ENCODE measurements at places on chromosomes 6 and 20.

- no peak for DNase-seq
These were observed 16.2 kb downstream of the GABRR2 start for GRCh38 chr6:89298680-89299465.

DNA sequence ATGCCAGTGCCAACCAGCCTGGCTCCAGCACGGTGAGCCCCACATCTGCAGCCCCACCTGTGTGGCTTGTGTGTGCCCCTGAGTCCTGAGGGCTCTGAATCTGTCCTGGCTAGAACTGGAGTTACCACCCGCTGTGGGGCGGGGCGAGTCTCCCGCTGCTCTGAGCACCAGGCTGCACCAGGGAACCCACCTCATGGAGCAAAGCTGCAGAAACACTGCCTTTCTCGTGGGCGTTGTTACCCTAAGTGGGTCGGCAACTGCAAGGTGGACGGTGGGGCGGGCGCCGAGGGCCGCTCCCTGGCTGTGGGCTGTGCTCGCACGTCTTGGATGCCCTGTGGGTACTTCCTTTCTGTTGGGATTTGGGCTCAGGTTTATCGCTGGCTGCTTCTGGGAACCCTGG, 12.7 kb upstream of the ZBTB46 start:
- no peak for DNase-seq

DNA sequence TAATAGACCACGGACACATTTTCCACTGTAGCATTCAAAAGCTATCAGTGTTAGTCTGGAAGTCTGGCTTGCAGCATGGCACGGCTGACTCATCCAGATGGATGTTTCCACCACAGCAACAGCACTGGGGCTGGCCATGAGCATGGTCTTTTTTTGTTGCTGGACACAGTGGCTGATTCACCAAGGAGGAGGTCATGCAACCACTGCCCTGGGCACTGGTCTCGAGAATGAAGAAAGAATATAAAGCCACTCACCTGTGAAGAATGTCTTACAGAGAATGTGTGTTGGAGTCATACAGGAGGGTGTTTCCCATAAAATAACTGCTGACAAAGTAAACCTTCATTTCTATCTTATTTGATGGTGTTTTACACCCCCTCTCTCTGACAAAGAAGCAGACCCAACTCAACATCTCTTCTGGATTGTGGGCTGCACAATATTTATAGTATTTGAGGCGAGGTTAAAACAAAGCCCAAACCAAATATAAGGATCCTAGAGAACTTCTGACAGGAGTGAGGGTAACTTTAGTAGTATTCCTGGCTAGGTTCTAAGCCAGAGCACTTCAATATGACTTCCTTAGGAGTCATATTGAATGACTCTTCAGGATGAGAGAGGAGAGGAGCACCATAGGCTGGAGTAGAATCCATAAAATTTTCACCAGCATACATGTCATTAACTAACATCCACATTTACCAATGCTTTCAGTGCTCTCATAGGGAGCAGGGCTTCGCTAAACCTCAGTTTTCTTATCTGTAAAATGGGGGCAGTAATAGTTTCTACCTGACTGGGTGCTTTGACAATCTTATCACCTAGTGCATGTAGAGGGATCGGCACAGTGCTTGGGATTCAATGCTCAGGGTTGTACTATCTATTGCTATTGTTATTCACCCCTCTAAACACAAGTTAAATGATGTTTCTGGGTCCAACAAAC, 121.4 kb downstream of the KIF13A start:
- DNase-seq: no peak

- no peak for DNase-seq
These were observed 1.5 kb downstream of the TP53INP2 start for GRCh38 chr20:34705397-34706301.

- no peak for DNase-seq
These were observed 11.3 kb upstream of the RNF182 start for GRCh38 chr6:13913226-13914001.

DNA sequence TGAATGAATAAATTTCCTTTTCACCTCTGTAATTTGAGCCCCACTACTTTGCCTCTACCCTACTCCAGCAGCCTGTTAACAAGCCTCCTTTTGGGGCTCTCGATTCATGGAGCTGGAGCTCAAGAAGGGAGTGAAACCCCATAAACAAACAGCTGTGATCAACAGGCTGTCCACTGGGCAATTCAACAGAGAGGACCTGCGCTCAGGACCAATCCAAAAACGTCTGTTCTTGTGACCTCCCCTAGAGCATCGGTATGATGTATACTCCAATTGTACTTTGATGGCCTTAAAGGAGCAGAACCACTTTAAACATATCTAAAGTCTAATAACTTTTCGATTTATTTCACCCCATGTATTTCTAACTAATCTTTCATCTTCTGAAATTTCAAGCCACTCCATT, 37.4 kb downstream of the HIVEP2 start:
- no peak for DNase-seq

DNA sequence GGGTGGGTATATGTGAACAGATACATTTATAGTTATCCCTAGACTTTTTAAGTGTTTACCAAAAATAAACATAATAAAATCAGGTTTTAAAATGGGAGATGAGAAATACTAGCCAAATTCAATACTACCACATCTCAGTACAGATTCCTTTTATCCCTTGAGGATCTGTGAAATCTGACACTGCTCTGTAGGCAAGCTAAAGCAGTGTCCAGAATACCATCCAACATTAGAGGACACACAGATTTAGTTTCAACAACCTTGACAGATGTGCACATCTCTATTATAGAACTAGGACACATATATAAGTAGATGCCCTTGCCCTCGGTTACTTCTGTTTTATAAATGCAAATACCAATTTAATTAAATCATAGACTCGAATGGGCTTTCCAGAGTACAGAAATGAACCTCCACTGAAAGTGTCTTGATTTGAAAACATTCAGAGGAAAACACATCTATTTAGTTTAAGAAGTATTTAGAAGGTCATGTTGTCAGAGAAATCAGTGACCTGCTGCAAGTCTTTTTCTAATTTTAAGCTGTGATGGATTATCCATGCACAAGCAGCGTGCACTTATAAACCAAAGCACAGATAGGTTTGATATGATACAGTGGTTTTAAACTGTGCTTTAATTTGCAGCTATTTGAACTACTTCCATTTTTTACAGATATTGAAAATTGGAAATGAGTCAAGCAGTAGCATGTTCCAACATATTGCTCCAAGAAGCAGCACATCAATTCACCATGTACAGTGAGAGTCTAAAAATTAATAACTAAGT, 156.3 kb upstream of the EPHA7 start:
- no peak for DNase-seq

DNA sequence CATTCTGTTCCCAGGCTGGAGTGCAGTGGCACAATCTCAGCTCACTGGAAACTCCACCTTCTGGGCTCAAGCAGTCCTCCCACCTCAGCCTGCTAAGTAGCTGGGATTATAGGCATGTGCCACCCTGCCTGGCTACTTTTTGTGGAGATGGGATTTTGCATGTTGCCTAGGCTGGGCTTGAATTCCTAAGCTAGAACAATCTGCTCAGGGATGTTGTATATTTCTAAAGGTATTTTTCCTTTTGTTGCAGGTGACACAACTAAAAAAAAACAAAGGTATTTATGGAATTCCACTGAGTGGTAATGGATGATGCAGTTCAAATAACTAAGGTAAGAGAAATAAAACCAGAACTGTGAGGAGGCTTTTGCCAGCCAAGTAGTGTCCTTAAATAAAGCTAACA, 49.7 kb downstream of the PTPRA start:
- DNase-seq: no peak

DNA sequence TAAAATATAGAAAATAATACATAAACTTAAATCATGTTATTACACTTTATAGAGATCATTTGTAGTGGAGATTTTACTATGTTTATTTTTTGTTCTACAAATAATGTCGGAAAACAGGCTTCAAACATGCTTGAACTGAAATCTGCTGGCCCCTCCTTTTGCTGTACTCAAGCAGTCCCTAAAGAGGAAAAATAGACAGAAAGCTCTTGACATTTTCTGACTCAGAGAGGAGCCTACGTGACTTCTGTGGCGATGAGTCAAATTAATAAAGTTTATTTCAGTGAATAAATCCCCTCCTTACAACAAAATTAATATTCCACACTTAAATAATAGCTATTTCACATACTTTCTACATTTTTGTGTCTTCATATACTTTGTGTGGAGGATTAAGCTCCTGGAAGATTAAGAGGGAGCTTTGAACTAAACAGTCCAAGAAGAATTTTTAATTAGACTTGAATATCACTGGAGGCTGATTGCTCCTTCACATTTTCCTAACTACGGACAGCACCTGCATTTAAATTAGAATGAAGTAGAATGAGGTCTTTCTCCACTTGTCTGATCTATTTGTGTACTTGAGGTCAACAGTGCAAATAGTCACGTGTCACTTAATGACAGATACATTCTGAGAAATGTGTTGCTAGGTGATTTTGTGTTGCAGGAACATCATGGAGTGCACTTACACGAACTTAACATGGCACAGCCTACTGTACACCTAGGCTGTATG, 1.7 kb upstream of the TREM1 start:
- peak; percentile 56 for DNase-seq

DNA sequence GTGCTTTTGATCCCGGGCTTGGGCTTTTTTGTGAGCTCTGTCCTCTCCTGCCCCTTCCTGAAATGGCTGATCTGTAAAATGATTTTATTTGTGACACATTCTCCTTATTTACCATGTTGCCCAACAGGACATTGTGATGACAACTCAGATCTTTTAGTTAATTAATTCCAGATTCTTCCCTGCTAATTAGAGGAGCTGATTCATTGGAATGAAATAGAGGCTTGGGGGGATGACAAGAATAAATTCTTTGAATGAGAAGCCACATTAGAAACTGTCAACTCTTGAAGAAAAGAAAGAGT, 26.1 kb upstream of the GABRR1 start:
- DNase-seq: no peak

GRCh38 chr20:57024849-57025248, 241.6 kb downstream of the BMP7 start:
- no peak for DNase-seq

DNA sequence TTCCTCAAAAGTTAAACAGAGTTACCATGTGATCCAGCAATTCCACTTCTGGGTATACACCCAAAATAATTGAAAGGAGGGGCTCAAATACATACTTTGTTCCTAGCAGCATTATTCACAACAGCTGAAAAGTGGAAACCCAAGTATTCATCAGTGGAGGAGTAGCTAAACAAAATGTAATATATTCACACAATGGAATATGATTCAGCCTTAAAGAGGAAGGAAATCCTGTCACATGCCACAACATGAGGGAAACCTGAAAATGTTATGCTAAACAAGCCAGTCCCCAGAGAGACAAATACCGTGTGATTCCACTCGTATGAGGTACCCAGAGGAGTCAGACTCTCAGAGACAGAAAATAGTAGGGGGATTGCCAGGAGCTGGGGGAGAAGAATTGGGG, 44.5 kb downstream of the PXDC1 start:
- DNase-seq: no peak

DNA sequence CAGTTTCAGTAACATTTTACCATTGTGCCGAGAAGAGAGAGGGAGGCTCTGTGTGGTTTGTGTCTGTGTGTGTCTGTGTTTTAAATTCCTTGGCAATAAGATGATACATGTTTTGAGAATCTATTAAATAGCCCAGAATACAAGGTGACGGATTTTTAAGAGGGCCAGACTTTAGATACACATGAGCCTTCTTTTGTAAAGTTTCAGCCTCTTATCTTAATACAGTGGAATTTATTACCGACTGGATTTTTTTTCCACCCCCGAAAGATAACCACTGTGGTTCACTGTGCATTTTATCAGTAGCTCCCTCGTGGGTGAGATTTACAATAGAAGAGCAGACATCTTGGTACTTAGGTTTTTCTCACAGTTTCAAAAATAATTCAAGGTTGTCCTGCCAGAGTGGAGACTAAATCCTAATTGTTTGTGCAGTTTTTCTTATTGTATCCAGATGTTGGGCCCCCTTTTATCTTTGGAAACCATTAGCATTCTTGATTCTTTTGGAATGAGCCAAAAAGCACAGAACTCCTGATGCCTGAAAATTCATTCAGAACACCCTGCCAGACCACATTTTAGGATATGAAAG, 49.9 kb downstream of the STK4 start:
- DNase-seq: no peak

- DNase-seq: no peak
These were observed 40.4 kb downstream of the MDGA1 start for GRCh38 chr6:37657112-37657886.

DNA sequence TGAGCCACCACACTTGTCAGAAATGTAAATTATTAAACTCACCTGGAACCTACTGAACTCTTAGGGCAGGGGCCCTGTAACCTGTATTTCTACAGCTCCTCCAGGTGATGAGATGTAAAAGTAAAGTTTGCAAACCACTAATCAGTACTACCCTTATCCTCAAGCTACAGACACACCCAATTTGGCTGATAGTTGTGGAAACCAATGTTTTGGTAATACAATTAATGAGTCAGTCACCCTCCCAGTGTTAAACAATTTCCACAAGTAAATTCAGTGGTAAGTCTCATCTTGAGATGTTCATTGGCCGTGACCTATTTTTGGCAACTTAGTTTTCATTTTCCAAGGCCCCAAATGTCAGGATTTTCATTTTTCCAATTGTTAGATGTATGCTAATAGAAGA, 29.6 kb downstream of the GCNT2 start:
- DNase-seq: no peak

DNA sequence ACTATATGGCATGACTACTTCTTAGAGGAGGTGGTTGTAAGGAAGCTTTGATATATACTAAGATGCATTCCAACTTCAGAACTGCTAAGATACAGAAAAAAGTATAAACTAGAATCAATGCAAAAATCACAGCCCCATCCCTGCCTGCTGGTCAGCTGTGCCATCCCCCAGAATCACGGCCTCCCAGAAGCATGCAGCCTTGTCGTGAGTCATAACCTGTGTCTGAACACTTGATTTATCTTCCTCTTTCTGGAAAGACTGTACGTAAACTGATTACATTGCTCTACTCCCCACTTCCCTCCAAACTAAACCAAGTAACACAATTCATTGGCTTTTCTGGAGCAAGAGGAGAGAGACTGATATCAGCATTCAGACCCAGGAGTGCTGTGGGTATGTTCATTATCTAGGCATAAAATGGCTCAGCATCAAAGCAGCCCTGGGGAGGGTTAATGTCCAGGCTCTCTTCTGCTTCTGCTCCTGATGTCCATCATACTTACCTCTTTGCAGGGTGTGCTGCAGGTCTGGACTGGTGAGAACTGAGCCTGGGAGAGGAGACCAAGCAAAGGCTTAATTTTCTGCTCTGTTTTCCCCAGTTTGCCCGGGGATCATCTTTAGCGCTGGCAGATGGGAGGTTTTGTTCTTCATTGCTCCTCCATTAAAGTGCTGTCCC, 18.4 kb downstream of the SCP2D1 start:
- no peak for DNase-seq

All from NCI-H187 (cell line).